ENCODE measurements at places on chromosomes 13 and 19.

- DNase-seq = no peak
Observed at GRCh38 chr13:29911781-29912418, 61.5 kb upstream of the UBL3 start.

DNA sequence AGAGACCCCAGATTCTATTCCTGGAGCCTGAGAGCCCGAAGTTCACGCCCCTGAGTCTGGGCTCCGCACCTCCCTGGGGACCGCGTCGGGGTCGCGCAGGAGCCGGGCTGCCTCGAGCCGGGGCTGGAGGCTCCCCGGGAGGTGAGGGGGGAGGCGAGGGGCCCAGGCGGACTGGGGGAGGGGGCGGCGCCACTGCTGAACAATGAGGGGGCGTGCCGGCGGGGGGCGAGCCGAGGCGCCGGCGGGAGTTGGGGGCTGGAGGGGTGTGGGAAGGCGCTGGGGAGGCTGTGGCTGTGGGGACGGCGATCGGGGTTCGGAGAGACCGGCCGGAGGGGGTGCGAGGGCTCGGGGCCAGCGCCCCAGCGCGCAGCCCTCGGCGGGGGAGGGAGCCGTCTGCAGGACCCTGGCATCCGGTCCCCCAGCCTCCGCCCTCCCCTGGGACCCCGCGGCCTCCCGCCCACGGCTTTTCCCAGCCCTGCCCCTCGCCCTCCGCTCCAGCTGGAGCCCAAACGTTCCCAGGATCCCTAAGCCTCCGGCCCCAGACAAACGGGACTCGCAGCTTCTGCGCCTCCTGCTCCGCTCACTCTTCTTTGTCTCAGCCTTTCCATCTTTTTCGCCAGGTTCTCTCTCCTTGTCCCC lies 922 bp downstream of the PLEKHG2 start:
- DNase-seq = no peak

DNA sequence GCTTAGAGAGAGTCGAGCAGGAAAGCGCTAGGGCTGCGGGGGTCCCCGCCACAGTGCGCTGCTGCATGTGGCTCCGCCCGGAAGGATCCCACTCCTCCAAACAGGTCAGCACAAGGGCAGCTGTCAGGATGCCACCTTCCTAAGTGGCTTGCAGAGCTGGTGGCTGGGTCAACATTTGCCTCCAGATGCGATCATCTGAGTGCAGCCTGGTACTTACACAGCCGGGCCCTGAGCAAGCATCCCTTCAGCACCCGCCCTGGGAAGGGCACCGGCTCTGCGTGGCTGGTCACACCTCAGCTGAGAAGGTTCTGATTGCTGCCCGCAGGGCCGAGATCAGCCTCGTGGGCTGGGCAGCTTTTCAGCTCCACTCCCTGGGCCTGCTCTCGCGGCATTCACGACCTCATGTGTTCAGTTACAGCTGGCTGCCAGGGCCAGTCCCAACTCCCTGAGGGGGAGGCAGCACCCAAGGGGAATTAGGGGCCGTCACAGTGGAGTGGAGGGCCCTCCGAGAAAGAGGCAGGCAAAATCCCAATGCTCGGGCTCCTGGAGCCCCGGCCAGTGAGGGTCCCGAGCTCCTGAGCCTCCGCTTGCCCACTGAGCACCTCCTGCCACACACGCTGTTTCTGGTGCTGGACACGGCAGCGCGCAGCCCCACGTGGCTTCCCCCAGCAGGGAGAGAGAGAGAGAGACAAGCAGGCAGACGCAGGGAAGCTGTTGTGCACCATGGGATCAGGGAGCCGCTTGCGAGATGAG lies 26.8 kb downstream of the AP1M1 start:
- DNase-seq = no peak

DNA sequence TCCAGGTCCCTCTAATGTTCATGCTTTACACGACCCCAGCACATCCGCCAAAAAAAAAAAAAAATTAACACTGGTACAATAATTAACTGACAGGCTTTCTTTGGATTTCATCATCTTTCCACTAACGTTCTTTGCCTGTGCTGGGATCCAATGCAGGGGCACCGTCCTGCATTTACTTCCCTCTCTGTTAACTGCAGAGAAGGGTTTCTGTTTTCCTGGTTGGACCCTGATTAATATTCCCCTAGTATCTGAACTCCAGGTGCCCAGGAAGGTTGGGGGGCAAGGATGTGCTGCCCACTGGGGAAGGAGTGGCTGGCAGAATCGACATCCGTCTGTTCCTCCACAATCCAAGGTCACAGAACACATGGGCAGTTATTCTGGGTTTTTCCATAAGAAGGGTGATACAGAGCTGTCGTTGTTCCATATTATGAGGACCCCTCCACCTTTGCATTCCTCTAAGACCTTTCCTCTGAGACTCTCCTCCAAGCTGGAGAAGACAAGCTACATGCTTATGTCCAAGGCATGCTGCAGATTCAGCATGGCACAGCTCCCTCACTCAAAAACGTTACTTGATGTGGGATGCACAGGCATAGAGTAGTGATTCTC lies 4.5 kb upstream of the LAIR1 start:
- DNase-seq = no peak

GRCh38 chr19:35045667-35046300 lies 4.3 kb downstream of the HPN start:
- no peak for DNase-seq

DNA sequence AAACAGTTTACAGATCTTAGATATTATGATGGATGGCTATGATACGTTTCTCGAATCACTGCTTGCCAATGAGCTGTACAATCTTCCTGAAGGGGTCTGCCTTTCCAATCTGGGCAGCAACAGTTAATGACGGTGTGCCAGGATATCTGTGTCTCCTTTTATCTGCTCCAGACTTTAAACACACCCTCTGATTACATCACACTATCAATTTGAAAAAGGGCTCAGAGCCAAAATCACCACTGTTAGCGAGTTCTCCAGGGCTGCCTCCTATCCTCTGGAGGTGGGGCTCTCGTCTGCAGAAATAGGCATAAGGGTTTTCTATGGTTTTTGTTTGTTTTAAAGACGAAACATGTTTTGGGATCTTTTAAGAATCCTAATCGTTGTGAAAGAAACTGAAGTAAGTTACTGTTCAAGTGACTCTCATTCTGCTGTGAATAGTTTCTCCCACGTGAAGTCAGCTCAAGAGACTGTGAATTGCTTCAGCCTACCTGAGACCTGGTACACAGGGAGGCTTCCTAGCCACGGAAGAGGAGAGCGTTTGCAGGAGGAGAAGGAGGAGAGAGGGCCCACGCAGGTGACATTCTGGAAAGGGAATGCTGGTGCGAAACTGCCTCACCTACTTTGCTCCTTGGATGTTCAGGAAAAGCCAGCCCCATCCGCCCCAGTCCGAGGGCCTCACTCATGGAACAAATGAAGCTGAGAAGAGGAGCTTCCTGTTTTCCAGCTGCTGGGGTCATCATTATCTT lies 15.2 kb upstream of the GJA3 start:
- DNase-seq = no peak

DNA sequence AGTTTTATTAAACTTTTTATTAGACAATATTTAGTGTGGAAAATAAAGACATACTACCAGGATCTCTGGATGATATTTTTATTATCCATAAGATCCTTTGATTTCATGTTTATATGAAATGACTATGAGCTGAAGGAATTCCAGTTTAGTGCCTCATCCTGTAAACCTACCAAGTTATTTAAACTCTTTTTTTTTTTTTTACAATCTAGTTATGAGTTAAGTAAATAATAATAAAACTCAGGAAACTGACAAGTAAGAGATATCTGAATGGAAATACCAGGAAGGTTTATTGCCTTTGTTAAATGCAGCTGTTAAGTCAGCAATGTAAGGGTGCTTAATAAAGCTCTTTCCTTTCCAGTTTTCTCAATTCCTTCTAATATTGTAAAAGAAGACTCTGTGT lies 53.9 kb downstream of the RXFP2 start:
- no peak for DNase-seq

- no peak for DNase-seq
Observed at GRCh38 chr13:26183416-26183815, 38.7 kb downstream of the RNF6 start.

GRCh38 chr13:75279834-75280369 lies 202.1 kb downstream of the TBC1D4 start:
- DNase-seq = no peak

DNA sequence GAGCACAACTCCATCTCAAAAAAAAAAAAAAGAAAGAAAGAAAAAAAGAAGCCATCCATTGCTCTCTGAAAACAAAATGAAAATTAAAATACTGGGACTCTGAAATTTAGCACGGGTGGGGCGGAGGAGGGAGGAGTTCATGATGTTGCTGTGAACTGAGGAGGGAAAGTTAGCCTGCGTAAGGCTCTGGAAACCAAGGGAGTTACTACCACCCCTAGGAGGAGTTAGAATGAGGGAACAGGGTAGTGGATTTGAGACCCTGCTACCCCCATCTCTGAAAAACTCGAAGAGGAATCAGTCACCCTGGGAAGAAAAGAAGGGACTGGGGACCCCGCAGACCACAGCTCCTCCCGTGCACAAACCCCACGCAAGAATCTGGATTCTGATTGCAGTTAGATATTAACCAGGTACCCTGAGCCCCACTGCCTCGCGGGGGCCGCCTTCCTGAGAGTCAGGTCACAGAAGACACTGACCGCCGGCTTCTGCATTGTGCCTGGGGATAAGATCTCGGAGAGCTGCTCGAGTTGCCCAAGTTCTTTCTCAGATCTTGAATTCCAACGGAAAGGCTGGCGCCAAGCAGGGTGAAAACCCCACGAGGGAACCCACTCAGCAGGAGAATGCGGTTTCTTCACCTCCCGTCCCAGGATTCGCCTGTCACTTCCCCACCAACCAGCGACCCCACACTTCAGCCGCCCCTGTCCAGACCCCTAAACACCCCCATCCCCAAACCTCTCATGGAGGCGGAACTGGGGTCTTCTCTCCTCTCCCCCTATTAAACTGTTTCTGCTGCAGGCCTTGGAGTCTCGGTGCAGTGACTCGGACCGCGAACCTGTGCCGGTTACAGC lies 870 bp downstream of the ZNF442 start:
- no peak for DNase-seq
